ENCODE measurements at places on chromosomes 16 and 17.

DNA sequence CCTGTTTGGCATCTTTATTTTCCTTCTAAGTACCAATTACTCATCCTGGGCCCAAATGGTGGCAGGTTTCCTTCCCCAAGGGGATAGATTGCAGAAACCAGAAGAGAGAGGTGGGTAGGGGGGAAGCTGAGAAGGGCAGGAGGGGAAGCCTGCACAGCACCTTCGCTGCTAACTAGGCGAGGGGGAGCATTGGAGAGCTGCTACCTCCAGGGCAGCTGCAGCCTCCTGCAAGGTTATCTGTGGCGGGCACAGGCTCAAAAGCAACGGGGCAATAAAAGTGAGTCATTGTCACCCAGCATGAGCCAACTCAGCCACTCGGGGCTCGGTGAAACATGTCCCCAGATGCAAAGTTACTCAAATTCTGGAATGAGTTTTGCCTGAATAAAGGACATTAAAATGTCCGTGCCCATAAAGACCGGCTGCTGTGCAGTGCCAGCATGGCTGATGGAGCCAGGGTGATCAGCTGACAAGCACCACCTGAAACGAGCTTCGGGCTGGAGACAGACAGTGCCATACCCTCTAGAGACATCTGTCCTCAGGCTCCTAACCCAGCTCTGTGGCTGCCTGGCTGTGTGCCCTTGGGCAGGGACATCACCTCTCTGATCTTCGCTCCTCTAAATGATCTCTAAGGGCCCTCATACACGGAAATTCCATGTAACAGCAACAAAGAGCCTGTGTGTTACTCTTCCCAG lies 68.1 kb upstream of the GRIN2A start:
- DNase-seq = no peak

DNA sequence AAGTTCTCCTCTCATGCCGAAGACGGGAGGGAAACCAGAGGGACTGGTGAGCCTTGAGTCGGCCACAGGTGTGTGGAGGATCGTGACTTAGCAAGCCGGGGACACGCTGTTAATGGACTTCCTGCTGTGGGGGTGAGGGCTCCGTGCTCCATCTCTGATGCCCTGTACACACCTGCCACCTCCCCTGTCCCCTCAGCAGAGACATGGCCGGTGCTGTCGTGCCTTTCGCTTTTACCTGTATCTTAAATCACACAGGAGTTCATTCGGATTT lies 75.9 kb upstream of the ZNF750 start:
- no peak for DNase-seq

- peak; percentile 29 for DNase-seq
Observed at GRCh38 chr16:29868396-29869009, 5.5 kb upstream of the CDIPT start.

DNA sequence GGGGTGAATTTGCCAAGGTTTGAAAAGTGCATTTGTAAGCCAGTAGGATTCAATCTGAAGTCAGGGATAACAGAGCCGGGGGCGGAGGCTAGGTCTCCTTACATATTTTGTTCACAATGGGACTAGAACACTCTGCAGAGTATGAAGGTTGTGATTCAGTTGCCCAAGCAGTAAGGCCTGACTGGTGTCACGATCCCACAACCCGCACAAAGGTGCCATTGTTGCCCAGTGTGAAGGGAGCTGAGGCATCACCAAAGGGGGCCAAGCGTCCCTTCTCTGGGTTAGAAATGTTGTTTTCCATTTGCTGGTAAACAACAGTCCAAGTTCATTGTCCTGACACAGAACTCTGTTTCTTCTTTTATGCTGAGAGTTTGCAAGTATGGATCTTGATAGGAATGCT lies 471.8 kb downstream of the MAF start:
- DNase-seq = no peak

DNA sequence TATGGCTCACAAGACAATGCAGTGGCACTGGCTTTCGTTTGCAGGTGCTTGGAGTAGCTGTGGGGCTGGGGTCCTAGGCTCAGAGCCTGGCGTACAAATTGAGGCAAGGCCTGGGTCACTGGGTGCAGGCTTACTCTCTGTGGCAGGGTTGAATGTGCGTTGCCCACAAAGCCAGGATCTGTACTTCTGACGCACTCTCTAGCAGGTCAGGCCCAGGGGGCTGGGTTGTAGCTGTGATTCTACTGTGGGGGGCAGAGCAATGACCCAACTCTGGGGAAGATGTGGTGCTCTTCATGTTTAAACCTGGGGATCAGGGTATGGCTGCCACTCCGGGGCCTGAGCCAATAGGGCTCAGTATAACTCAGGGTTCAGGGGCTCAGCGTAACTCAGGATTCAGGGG lies 6.4 kb upstream of the PRSS21 start:
- DNase-seq = no peak

DNA sequence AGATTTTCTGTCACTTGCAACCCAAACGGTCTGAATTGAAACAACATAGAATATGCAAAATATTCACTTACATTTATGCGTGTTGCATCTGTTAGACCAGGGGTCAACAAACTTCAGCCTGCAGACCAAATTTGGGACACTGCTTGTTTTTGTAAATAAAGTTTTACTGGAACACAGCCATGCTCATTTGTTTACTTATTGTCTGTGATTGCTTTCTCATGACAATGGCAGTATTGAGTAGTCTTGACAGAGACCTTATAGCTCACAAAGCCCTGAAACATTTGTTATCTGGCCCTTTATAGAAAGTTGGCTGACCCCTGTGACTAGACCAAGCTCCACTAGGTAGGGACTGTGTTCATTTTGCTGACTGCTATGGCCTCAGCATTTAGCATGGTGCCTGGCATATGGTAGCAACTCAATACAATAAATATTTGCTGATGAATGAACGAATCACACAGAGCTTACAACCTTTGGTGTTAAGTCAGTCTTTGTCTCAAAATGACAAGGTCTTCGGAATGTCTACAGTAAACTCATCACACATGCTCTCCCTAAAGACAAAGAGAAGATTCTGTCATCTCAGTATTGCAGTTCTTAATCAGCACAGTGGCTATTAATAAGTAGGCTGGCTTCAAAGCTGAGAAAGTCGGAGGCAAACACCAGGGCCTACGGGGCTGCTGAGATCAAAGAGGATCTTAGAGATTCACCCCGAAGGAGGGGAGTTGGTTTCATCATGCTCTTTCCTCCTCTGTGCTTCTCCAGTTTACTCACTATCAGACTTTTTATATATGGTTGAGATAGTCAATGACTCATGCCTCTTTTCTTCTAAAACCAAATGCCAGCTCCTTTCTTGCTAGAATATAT lies 95.2 kb upstream of the AXIN2 start:
- no peak for DNase-seq

DNA sequence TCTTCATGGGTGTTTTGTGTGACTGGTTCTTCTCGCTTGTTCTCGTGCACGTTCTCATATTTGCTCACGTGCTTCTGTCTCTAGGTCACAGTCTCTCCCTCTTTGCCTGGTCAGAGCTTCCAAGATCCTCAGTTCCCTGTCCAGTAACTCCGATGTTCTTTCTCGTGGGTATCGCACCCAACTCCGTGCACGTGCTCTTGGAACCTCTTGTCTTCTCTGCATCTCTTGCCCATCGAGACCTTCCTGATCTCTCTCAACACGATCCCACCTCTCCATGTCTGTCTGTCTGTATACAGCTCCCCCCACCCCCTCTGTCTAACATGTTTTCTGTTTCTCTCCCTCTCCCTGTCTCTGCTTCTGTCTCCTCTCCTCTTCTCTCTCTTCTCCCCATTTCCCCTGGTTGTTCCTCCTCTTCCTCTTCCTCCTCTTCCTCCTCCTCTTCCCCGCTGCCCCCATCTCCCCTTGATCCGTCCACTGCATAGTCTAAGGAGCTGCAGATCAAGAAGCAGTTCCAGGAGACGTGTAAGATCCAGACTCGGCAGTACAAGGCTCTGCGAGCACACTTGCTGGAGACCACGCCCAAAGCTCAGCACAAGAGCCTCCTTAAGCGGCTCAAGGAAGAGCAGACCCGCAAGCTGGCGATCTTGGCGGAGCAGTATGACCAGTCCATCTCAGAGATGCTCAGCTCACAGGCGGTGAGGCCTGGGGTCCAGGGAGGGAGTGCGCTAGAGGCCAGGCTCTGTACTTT lies 6.1 kb downstream of the HIRIP3 start:
- DNase-seq = no peak

DNA sequence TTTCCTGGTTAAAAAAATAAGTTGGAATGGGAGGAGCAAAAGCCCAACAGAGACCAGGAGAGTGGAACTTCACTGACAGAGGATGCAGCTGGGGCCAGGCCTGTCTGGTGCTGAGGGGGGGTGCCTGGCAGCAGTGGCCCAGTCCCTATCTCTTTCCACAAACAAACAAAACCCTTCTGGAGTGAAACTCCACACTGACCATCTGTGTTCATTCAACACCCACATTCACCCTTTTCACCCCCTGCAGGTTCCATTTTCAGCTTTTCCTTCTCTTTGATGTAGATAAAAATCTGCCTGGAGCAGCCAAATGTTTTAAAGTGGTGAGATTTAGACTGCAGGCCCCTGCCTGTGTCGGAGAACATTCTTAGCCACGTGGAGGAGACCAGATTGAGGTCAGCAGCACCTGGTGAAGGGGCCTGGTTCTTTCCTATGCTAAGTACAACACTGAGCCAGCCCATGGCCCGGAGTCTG lies 161.4 kb upstream of the CDH11 start:
- no peak for DNase-seq

DNA sequence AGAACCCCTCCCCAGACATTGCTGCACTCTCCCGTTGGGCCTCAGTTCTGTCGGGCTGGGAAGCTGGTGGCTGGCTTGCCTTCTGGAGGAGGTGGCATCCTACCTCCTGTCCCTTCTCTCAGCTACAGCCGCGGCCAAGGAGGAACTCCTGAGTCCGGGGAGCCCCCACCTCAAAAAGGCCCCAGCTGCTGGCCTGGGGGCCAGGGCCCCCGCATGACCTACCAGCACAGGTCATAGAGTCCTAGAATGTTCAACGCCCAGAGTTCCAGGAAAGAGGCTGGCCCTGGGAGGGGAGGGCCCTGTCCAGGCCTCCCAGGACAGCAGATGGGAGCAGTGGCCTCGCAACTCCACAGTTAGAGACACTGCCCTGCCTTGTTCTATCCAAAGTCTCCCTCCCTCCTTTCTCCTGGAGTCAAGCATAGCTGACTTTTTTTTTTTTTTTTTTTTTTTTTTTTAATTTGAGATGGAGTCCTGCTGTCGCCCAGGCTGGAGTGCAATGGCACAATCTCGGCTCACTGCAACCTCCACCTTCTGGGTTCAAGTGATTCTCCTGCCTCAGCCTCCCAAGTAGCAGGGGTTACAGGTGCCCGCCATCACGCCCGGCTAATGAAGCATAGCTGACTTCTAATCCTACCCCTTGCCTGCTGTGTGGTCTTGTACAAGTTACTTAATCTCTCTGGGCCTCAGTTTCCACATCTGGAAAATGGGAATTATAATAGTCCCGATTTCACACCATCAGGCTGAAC lies 7.1 kb downstream of the CARHSP1 start:
- no peak for DNase-seq

GRCh38 chr17:38926293-38927070 lies 1.1 kb downstream of the LASP1NB start:
- no peak for DNase-seq
